ENCODE measurements at places on chromosomes 13 and 19.
A peak's percentile ranks its signal among the peaks of the same experiment; 100 is the strongest.

- no peak for DNase-seq
Measured at GRCh38 chr13:21753117-21753729, 82.3 kb downstream of the FGF9 start.

- no peak for DNase-seq
Measured at GRCh38 chr19:5336195-5336965, 4.2 kb downstream of the PTPRS start.

GRCh38 chr13:79695754-79696153 lies 214.8 kb downstream of the NDFIP2 start:
- DNase-seq = no peak

DNA sequence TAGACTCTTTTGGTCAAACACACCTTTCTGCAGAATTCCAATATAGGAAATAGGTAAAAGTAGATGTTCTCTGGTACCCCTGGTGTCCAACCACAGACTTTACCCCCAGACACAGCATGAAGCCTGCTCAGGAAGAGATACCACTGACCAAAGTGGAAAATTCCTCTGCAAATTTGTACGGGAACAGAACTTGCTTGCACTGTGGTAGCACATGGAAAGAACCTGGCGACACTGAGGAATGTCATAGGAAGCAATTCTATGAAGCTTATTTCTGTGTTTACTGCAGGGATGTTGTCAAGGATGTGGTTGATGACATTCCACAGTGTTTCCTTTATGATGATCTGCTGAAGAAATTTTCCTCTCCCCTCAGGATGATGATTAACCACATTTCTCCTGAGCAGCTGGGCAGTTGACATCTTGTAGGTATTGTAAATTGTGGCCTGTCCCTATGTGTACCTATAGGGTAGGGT lies 48.9 kb upstream of the TNFSF11 start:
- no peak for DNase-seq

DNA sequence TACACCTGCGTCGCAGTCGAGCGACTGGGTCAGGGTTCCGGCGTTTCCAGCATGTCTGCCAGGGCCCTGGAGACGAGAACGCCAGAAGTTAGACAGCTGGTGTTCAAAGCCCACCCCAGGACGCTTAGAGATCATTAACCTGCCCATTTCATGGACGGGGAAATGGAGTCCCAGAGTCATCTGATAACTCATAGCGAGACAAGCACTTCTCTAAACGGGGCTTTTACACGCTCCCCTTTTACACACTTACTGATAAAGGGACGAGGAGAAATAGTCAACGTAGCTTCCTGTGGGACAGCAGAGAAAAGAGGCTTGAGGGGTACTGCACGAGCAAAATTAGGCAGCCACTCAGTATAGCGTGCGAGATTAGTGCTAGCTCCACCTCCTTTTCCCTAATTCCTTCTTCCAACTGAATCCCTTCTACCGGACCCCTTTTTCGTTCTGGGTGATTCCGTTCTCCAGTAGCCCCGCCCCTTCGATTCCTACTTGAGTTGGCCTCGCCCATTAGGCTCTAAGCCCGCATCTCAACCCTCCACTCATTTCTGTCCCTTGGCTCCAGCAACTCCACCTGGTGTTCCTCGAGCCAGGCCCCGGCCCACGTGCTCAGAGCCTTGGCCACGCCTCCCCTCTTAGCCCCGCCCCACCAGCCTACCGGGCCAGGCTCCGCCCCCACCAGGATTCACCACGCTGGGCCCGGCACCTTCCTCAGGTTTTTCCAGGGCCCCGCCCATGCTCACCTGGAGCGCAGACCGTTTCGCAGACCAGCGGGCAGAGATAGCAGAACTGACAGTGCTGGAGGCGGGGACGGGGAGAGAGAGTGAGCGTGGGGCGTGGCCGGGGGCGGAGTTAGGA lies 3.7 kb downstream of the HRC start:
- DNase-seq = peak; percentile 51
